ENCODE measurements at places on chromosomes 3 and 15.

DNA sequence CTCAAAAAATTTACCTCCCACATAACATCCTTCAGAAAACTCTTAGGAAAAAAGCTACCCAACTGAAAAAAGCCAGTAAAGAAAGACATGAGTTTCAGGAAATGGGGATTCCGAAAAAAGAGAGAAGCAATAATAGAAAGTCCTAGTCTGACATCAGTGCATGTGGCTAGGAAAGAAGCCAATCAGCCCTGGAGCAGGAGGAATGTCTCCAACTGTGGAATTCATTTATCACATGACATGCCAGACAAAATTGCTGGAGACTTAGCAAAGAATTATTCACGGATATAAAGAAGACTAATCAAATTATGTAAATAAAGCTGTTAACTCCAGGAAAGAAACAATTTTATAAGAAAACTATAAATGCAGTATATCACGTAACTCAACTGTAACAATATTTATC is 258.9 kb upstream of the RARB start:
- no peak for DNase-seq

DNA sequence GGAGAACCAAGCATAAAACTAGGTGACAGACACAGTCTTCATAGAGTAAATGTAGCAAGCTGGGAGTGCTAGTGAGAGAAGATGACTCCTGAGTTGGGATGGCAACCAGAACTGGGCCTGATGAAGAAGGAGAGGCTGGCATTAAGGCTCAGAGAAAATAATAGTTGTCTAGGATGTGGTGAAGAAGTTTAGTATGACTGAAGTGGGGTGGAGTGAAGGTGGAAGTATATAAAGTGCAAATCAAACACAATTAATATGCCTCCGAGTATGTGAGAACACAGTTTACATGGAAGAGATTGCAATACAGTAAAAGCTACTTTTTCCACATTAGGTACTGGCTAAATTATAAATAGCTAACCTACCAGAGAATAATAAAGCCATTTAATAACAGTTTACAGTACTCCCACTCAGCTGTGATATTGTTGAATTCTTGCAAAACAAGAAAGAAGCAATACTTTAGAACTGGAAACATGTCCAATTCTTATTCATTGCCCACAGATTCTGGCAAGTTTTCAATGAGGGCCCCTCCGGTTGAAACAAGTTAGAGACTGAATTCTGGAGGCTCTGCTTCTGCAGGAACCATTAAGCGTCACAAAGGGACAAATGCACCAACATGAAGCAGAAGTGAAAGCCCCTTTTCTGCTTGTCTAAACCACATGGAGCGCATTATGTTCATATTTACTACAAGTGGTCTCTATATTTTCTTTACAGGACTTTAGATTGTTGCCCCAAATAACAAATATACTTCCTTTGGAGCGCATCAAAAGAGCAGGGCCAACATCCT is 243.7 kb downstream of the SLC9A9 start:
- no peak for DNase-seq

- no peak for DNase-seq
These were observed 11.4 kb downstream of the CLK3 start for GRCh38 chr15:74626752-74627692.

DNA sequence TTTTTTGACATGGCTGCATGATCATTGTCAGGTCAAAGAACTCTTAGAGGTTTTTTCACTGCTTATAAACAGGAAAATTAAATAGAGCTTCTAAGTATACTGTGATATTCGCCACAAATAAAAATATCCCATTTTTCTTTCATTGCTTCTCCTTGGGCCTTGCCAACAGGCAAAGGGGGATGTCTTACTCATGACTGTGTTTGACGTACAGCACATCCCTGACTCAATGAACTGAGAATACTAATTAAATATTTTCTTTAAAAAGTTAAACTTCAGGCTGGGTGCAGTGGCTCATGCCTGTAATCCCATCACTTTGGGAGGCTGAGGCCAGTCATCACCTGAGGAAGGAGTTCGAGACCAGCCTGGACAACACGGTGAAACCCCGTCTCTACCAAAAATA is 41.4 kb upstream of the CCDC80 start:
- DNase-seq = no peak

GRCh38 chr15:83446417-83446816 is 724 bp upstream of the SH3GL3 start:
- DNase-seq = no peak

DNA sequence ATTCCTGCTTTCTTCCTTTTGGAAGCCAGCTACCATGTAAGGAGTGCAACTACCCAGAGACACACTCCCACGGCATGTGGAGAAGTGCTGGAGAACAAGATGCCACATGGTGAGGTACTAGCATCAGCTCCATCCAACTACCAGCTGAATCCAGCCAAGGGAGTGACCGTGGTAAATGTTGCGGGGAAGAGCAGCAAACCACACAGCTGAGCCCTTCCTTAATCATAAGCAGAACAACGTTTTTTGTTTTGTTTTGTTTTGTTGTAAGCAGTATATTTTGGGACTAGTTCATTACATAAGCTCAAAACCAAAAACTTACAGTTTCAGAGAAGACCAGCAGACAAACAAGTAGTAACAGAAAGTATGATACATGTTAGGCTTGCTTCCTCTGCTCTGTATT is 212.6 kb upstream of the ATP10A start:
- no peak for DNase-seq

- DNase-seq = no peak
These were observed 201.2 kb downstream of the SATB1 start for GRCh38 chr3:18223974-18224373.

DNA sequence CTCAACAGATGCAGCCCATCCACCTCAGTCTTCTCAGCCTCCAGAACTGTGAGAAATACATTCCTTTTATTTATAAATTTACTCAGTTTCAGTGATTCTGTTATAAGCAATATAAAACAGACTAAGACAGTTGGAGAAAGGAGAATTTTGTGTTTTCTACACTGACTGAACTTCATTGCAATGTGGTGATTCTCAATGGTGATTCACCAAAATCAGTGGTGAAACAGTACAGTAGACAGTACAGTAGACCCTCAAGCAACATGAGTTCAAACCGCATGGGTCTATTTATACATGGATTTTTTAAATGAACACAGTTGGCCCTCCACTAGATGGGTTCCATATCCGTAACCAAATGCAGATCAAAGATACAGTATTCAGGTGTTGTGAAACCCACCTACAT is 403.1 kb upstream of the TGFBR2 start:
- peak; percentile 66 for DNase-seq

- peak; percentile 64 for DNase-seq
These were observed 26.4 kb upstream of the PDE8A start for GRCh38 chr15:84955089-84955848.

DNA sequence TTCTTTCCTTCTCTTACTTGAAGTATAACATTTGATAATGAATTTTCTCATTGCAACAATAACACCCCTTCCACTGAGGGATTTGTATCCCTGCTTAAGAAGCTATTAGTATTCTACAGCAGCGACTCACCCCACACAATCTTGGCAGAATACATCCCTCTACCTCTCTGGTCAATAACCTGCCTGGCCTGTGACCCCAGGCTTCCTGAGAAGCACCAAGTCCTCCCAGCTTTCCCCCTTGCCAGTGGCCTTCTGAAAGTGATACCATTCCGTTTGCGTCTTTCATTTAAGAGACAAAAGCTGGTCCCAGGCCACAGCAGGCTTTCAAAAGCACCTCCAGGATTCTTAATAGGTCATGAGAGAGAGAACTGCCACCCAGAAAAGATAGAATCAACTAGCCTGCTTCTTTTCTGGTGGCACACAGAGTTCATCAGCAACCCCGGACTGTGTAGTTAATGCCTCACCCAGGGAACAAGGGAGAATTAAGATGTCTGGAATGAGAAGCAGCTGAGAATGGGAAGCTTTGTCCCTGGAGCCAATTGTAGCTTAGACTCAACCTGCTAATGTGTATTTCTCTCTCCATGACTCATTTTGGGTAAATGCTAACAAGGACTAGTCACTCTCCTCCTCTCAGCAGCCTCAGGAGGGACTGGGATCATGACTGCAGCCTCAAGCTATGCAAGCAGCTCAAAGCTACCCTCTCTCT is 101.0 kb upstream of the CPNE4 start:
- DNase-seq = peak; percentile 98

DNA sequence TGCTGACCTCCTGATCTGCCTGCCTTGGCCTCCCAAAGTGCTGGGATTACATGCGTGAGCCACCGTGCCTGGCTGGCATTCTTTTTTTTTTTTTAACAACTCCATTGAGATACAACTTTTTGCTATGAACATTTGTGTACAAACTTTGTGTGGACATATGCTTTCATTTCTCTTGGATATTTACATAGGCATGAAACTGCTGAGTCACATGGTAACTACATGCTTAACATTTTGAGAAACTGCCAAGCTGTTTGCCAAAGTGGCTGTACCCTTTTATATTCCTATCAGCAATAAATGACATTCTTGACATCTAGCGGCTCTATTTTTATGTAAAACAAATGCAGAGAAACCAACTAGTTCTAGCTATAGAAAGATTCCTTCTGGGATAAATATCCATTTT is 8.7 kb upstream of the YEATS2 start:
- peak; percentile 7 for DNase-seq

- DNase-seq = no peak
These were observed 2.0 kb downstream of the SLC22A14 start for GRCh38 chr3:38283810-38284755.

- DNase-seq = no peak
These were observed 250.7 kb downstream of the FOXP1 start for GRCh38 chr3:71332813-71333212.

GRCh38 chr3:43558171-43558570 is 63.6 kb downstream of the ANO10 start:
- no peak for DNase-seq

DNA sequence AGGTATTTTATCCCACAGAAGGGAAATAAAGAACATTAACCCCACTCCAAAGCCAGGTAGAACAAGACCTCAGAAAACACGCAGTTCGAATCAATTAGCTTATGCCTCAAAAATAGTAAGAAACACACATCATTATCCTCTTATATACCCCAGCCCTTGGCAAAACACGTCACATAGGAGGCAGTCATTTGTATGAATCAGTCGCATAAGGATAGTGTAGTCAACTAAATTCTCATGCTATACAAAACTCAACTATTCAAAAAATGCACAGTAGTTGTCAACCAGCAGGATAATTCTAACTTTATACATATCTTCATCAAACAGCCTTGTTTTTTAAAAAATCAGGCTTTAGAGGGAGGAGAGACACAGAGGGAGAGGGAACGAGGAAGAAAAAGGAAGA is 298.4 kb downstream of the FOXP1 start:
- DNase-seq = no peak

DNA sequence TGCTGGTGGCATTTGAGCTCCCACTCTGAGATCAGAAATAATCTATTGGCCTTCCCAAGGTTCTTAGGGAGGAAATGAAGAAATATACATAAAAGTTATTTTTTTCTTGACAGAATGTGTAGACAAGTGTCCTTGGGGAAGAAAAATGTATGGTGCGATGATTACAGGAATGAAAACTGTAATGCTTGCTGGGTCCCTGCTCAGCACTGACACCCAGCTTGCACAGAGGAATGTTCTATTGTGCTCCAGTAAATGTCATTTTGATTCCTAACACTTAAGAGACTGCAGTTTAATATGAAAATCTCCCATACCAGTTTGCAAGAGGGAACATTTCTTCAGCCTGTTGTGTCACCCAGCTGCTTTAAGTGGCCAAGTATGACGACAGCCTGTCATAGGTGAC is 271.3 kb upstream of the TPM1 start:
- no peak for DNase-seq

DNA sequence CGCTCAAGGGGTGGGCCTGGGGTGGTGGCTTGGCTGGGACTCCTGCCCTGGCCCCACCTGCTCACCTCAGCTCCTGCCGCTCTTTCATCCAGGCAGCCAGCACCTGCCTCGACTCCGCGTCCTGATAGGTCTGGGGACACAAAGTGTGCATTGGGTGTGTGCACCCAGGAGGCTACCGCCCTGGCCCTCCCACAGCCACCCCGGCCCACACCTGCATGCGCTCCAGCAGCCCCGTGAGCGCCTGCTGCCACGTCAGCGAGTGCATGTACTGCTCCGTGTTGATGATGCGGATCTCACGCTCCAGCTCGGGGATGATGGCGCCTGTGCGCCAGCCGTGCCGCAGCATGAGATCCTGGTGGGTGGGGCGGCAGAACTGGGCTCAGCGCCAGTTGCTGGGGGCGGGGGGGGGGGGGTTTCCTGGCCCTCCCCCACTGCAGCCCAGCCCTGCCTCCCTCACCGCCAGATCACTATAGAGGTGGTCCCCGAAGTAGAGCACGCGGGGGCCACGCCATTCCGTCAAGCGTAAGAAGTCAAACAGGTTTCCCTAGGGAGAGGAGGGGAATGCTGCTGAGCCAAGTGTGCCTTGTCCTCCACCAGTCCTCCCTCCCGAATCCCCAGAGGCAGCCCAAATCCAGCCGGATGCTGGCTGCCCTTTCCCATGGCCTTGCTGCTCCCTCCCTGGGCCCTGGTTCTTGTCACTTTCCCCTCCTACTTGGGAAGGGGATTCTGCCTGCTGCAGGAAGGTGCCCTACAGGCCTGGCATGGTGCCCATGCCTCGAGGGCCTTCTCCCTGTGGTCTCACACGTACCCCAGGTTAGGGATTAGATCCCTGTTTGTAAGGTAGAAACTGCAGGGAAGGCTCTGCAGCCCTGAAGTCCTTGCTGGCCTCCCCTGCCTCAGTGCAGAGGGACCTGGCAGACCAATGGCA is 8.6 kb downstream of the NT5DC2 start:
- DNase-seq = no peak

GRCh38 chr15:63891079-63891767 is 57.5 kb upstream of the HERC1 start:
- peak; percentile 71 for DNase-seq

DNA sequence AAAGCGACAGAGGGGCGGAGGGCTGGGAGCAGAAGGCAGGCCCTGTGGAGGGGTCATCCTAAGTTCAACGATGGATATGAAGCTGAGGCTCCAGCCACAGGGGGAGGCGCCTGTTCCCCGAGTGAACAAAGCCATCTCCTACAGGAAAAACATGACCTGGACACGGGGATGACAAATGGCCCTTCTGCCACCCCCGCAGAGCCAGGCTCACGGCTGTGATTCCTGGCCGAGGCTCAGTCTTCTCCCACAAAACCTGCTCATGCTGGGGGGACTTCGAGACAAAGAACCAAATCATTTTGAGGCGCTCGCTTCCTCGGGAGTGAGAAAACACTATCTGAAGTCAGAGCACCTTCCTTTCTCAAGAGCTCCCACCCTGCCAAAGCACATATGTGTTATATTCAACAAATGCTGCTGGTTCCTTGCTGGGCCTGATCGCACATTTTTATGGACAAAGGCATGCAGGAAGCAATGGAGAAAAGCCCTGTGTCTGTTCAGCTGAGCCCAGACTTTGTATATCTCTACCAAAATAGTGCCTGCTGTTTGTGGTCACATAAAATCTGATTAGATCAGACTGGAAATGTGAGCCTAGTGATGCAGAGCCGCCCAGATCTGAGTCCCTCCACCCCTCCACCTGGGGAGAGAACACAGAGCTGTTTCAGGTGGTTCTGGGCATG is 5.6 kb downstream of the RBP1 start:
- no peak for DNase-seq

DNA sequence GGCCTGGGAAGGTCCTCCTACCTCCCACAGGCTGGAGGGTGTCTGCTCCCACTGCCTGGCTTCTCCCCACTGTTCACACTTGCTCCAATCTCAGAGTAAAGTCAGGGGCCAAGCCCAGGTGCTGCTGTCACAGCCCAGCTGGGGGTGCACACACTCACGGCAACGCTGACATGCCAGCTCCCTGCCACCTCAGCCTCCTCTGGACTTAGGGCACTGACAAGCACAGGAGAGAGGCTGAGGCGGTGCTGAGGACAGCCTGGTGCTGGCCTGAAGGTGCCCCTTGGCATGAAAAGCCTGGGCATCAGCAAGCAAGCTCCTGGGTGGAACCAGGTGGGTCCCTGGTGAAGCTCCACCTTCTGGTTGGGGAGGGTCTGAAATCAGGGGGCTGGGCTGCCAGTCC is 53.0 kb downstream of the LSAMP start:
- DNase-seq = no peak

- peak; percentile 93 for DNase-seq
These were observed 11.8 kb upstream of the UACA start for GRCh38 chr15:70775160-70775559.

Measured in LHCN-M2 (cell line).